Stomach (tissue), 19 donors: ENCODE measurements at places on chromosomes 12 and 14. TPM values are rescaled to one million over a fixed set of nuclear protein-coding genes. Genes with fewer than 3 reads are reported as not detected.
A peak's percentile ranks its signal among the peaks of the same experiment; 100 is the strongest.

The GALC gene
- 12.9 TPM for total RNA-seq

The RIMBP2 gene
- total RNA-seq = 44.6 TPM

DNA sequence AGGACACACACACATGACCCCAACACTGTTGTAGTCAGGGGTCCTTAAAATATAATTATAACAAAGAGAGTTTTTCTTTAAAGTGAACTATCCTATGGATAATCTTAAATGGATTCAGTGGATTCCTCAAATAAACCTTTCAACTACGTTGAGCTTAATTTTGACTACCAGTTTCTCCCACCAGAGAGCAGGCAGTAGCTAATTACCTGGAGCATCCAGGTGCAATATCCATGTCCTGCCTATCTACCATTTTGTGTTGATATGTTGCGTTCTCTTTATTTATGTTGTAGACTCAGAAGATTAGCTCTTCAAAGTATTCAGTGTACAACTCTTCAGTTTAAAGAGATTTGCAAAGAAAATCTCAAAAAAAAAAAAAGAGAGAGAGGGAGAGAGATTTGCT lies 127.2 kb upstream of the GZMB start:
- no peak overlapping the region for H3K4me3 ChIP-seq
- no peaks in the 10 kb centered on the region for H3K4me1 ChIP-seq
- no peaks in the 10 kb centered on the region for H3K27me3 ChIP-seq

GRCh38 chr14:58198086-58198485 lies 1.9 kb upstream of the ACTR10 start:
- no peaks in the 10 kb centered on the region for H3K27me3 ChIP-seq
- H3K4me1 ChIP-seq = peaks cover 12% of the 10 kb centered on the region
- no peak for DNase-seq
- no peak overlapping the region for H3K27ac ChIP-seq
- peaks cover 4% of the 10 kb centered on the region for H3K36me3 ChIP-seq
- no peak overlapping the region for H3K4me3 ChIP-seq

DNA sequence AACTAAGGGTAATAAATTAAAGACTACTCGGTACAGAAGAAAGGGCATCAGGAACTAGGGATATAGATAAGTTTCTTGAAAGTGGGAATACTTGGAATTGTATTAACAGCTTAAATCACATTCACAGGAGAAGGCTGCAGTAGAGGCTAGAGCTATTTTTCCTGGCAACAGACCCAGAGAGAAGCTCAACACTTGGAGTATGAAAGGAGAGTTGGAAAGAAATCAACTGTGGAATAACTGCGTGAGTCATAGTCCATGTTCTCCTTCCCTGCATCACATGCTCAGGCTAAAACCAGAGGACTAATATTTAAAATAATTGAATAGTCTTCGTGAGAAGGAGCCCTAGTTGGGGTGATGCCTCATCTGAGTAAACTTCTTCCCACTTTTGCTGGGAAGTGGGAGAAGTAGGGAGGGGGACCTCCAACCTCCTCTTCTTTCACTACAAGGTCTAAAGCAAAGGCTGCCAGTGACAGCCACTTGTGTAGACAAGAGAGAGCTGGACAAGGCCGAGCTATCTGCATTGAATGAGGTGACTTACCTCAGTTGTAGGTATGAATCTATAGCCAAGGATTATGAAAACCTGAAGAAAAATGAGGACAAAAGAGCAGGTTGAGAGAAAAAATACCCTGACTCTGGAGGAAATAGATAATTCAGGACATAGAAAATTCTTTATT lies 32.7 kb downstream of the DYRK2 start:
- no peaks in the 10 kb centered on the region for H3K27me3 ChIP-seq
- H3K27ac ChIP-seq = no peak overlapping the region
- H3K4me3 ChIP-seq = no peak overlapping the region
- no peaks in the 10 kb centered on the region for H3K36me3 ChIP-seq
- H3K4me1 ChIP-seq = peaks cover 9% of the 10 kb centered on the region

- H3K27ac ChIP-seq = no peak overlapping the region
- no peak overlapping the region for H3K4me3 ChIP-seq
- H3K36me3 ChIP-seq = no peaks in the 10 kb centered on the region
- no peak for DNase-seq
Observed at GRCh38 chr12:26839512-26839911, 6.5 kb upstream of the ITPR2 start.

GRCh38 chr12:6123258-6123657 lies 1.2 kb downstream of the VWF start:
- no peaks in the 10 kb centered on the region for H3K27me3 ChIP-seq
- DNase-seq = no peak
- H3K27ac ChIP-seq = peak overlapping the region; percentile 60
- no peaks in the 10 kb centered on the region for H3K4me1 ChIP-seq

- DNase-seq = peak; percentile 74
- H3K27me3 ChIP-seq = no peaks in the 10 kb centered on the region
- no peak overlapping the region for H3K27ac ChIP-seq
- H3K4me3 ChIP-seq = no peak overlapping the region
Observed at GRCh38 chr12:53287741-53288216, 7.6 kb upstream of the PFDN5 start.
